Femur (tissue), 1 donor: ENCODE measurements at places on chromosomes 3 and 15.

DNA sequence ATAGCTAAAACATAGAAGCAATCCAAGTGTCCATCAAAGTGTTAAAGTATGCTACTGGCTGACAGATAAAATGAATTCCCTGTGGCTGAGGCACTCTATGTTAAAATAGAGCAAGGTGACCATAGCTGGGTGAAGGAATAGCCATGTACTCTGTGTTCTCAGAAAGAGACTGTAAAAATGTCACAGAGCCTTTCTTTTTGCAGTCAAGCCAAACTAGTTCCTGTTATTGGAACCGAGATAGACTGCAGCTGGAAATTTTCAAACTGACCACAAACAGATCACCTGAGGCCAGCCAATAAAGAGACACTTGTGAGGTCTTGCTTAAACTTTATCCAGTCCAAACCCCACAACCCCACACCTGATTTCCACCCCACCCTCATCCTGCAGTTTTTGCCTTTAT lies 422.8 kb upstream of the NAALADL2 start:
- no peak for DNase-seq

DNA sequence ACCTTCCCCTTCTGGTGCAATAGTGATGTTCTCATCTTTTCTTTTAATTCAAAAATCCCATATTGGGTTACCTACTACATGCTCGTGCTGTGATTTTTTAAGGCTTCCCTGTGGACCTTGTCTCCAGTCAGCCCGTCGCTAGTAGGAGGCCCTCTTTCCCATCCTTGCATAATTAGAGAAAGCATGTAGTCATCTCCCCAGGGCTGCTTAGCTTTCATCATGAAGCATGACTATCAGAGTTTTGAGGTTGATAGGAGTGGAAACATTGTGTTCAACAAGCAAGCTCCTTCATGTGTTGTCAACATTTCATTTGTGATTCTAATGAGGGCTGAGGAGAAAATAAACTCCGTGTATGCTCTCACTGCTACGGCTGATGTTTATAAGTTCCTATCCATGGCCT lies 8.7 kb upstream of the LRTM1 start:
- DNase-seq = no peak

- DNase-seq = peak; percentile 55
Measured at GRCh38 chr3:4474683-4475490, 7.8 kb upstream of the SUMF1 start.

DNA sequence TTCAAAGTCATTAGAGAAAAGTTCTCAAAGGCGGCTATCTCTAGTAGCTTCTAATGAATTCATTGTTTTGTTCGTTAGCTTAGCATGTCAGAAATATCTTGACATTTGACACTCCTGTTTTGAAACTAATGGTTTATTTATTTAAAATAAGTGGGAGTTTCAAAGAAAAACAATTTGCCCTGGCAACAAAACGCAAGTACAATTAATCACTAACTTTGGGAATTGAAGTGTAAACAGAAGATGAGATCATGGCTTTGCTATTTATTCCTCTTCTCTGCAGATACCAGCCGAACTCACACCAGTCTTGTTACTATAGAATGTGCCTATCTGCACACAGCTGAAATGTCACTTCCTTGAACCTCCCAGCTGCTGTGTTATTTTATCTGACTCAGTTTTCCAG lies 27.5 kb downstream of the MASP1 start:
- no peak for DNase-seq

DNA sequence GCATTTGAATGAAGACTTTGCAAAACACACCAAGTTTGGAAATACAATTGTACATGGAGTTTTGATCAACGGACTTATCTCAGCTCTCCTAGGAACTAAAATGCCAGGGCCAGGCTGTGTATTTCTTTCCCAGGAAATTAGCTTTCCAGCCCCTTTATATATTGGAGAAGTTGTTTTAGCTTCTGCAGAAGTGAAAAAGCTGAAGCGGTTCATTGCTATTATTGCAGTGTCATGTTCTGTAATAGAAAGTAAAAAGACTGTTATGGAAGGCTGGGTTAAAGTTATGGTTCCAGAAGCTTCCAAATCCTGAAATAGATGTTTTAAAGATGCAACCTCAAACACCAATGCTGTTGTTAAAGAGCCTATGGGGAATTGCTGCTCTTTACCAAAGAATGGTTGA lies 11.5 kb downstream of the HTD2 start:
- no peak for DNase-seq

GRCh38 chr3:57717205-57717868 lies 24.5 kb upstream of the DENND6A start:
- DNase-seq = no peak

GRCh38 chr15:101452572-101452971 lies 36.9 kb downstream of the PCSK6 start:
- DNase-seq = no peak

DNA sequence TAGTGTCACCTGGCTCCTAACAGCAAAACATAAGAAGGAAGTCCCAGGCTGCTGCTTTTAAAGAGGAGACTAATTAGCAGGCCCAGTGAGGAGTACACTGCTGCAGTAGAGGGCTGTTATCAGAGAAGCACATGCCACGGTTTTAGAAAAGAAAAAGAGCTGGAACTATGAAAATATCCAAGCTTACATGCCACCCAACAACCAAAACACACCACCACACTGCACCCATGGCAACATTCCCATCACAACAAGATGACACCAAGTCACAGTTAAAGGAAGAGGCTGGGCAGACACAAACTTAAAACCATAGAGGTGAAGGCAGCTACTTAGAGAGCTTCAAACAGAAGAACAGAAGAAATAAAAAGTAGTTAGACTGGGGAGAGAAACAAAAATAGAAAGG lies 37.0 kb downstream of the NPTN start:
- DNase-seq = no peak

GRCh38 chr3:138434875-138435772 lies 708 bp downstream of the ESYT3 start:
- DNase-seq = peak; percentile 34

GRCh38 chr3:177610686-177611633 lies 413.7 kb upstream of the TBL1XR1 start:
- peak; percentile 54 for DNase-seq

DNA sequence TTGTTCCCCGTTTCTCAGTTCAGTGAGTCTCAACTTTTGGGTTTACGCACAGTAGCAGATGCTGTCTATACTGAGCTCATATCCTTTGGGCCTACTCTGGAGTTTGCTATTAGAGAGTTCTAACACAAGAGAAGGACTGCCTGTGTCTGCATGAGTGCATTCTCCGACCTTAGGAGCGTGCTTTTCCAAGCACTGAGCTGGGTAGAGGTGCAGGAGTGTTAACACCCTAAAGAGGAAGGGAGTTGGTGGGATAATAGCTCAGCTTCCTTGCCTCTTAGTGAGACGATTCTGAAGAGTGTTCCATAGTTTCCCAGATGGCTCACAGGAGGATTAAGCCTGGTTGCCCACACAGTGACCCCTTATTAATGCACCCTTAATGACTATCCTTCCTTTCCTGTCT lies 6.9 kb upstream of the OXSR1 start:
- DNase-seq = no peak

DNA sequence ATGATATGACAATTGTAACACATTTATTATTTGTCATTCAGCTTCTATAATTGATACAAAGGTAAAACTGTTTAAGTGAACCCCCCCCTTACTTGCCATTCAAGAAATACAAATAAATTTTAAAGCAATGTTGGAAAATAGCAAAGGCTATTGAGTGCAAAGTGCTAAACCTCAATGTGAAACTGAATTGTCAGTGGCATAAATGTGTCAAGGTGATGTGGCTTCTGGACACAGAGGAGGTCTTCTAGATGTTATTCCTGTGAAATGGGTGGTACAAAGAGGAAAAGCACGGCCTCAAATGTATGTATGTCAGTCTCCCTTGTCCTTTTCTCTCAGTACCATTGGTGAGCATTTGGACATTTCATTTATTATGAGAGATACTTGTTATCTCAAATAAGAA lies 149.4 kb downstream of the MCTP2 start:
- no peak for DNase-seq

DNA sequence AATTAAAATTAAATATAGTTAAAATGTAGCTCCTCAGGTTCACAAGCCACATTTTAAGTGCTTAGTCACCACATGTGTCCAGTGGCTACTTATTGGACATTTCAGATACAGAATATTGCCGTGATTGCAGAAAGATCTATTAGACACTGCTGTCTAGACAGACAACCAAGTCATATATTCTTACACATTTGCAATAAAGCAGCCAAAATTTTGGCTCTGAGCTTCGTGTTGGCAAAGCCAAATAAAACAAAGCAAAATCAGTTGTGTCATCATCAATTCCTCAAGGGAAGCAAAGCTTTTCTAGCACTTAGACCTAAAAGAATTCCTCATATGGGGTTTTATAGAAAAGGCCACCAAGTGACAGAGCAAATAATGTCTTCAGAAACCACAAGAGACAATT lies 193.1 kb upstream of the LPP start:
- no peak for DNase-seq

GRCh38 chr15:77118882-77119321 lies 48.0 kb upstream of the TSPAN3 start:
- DNase-seq = peak; percentile 74

DNA sequence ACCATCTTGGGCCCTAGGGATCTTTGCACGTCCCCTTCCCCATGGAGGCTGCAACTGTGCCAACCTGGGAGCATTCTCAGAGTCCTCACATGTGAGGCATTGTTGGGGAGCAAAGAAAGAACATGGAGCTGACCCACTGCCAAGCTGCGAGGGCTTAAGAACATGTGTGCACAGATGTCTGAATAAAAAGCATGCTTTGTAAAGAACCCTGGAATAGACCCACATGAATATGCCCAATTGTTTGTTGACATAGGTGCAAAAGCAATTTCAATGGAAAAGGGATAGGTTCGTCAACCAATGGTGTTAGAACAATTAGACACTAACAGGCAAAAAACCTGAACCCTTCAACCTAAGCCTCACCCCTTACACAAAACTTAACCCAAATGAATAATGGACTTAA lies 9.3 kb downstream of the PGPEP1L start:
- DNase-seq = no peak

- no peak for DNase-seq
Measured at GRCh38 chr3:192880313-192880712, 37.3 kb downstream of the MB21D2 start.

DNA sequence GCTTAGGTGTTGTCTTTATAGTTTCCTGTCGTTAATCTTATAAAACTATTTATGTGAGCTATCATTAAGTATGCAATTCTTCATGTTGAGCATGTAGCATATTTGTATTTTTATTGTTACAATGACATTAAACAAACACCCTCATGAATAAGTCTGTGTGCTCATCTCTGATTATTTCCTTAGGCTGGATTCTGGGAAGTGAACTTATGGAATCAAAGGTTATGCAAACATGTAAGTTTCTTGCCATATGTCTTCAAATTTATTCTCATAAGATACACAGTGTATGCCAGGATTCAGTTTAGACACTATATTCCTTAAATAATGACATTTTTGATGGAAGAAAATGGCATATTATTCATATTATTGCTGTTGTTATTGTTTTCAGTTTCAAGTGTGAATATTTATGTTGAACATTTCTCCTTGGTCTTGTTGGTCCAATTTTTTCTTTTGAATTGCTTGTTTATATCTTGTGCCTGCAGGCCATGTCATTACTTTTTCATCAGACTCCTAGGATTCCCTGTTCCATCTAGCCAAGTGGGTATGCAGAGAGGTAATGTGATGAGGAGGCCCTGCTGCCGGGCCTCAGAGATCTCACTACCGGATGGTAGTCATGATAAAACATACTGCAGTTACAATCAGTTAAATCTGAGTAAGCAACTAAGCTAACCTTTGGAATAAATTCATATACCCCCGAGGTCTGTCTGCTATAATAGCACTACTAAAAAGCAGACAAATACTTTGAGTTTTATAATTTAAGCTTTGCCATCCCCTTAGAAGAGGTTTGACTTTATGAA lies 684.3 kb upstream of the SGO1 start:
- DNase-seq = no peak

GRCh38 chr3:32448686-32449474 lies 53.8 kb downstream of the CMTM6 start:
- no peak for DNase-seq

- no peak for DNase-seq
Measured at GRCh38 chr3:124599779-124600693, 130.2 kb upstream of the UMPS start.

- DNase-seq = no peak
Measured at GRCh38 chr3:4708230-4708629, 215.1 kb downstream of the ITPR1 start.

DNA sequence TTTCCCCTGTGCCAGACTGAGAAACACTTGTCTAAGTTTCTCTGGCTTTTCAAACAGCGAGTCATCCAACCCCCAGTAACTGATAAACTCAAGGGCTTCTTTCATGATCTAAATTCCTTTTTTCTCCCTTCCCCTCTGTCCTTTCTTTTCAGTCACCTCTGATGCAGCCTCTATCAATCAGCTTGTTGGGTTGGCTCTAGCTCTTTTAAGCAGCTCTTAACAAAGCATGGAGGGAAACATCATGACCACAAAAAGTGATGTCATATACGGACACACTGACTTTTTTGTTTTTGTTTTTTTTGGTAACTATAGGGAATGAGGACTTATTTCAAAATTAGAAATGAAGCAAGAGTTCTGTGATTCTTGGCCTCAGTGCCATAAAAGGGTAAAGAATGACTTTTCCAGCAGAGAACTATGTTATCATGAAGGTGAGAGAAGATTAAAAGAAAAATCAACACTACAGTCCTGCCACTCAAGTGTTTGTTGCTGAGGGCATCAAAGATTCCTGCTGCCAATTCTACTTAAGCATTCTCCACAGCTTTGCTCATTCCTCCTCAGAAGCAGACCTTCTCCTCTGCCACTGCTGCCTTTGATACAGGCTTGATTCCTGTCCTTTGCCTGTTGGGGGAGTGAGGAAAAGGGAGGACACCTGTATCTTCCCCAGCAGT lies 457.0 kb upstream of the ONECUT1 start:
- DNase-seq = no peak

DNA sequence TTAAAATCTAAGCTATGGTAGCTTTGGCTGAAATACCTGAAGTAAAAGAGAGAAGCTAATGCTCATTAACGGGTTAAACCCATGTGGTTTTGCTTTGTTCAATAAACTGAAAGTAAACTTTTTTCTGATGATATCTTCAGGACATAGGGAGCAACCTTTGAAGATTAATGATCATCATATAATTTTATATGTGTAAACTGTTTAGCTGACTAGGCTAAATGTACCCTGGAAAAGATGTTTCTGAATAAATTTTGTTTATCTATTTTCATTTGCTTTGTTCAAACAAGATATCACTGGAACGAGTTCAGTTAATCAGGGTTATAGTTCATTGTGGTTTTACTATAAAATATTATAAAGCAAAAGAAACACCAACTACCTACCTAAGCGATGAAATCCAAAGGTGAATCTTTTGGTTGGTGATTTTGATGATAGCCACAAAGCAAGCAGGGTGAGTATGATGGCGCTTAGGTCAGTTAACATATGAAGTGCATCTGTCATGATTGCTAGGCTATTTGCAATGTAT lies 11.7 kb downstream of the SLC30A4 start:
- DNase-seq = no peak

DNA sequence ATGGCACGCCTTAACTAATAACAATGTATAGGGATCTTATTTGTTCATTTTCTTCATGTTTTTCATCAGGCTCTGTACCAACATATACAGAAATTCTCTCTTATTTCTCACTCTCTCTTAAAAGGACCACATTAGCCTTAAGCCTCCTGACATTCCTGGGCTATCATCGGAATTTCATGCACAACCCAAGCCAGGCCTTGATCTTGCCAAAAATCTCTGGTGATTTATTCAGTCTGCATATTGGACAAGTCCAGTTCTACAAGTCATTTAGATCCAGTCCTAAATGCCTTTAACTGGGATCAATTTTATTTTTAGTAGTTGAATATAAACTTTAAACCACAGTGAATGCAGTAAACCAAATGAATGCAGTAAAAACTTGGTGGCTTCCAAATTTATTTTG lies 385.4 kb downstream of the MECOM start:
- no peak for DNase-seq

- peak; percentile 86 for DNase-seq
Measured at GRCh38 chr15:57769266-57769665, 62.8 kb downstream of the POLR2M start.
